ENCODE measurements at places on chromosomes 1 and 21.

DNA sequence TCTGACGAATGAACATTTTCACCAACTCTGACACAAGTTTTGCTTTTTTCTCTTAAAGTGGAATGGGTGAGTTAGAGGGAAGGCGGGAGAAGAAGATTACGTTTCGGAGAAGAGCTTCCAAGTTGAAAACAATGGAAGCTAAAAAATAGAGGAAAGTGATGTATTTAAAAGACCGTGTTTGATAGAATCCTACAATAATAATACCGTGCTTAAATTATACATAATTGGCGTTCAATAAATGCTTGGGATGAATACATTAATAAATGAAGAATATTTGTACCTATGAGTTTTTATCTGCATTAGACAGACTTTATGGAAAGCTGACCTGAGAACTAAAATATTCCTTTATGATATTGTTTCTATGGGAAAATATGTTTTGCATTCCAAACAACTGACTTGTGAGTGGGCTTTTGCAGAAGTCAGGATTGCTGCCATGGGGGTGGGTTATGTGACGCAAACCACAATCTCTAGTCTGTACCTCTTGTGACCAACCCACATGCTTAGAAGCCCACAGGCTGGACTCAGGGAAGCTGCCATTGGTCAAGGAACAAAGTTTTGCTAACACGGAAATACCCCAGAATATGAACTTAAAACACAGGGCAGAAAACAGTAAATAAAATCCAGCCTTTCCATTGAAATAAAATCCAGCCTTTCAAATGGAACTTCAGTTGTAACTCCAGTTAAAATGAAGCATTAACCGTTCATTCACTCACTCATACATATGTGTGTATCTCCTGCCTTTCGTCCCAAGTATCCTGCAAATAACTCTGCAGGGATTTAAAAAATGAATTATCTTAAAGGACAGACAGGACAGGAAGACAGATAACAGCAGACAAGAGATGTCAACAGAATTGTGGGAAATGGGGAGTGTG lies 21.3 kb upstream of the ATF3 start:
- DNase-seq = no peak

DNA sequence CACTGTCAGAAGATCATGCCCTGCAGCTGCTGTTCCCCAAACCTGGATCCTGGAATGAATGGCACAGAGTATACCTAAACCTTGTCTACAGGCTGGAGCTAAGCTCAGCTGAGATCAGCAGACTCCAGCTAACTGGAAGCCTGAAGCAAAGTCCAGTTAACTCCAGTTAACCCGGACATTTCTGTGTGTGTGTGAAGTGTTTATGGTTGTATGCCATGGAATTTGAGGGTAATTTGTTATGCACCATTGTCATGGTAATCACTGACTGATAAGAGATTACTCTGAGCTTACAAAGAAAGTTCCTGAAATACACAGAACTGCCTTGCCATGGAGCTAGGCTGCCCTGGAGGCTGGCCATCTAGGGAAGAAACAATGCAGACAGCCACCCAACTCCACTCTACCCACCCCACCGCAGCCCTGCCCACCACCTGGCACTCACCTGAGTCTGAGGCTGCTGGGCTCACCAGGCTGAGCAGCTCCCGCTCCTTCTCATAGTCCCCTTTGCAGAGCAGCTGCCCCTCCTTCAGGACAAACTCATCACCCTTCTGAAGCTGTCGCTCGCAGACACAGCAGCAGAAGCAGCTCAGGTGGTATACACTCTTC lies 107.4 kb downstream of the LMX1A start:
- DNase-seq = no peak

DNA sequence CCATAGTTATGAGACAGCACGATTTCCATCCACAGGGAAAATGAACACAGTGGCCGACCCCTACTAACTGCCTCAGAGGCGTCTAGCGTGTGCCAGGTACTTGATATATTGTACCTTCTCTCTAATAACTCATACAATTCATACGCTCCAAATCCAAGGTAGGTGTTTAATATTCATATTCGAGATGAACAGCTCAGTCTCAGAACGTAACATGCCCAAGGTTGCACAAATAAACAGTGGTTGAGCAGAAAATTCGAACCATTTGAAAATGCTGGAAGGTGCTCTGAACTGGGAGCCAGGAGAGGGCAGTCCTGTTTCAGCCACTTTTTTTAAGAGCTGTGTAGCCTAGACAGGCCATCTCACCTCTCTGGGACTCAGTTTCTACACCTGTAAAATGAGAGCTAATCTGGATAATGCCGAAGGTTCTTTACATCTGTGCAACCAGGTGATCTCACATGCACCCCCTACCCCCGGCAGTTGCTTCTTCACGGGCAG lies 7.9 kb downstream of the SLC45A3 start:
- DNase-seq = no peak

DNA sequence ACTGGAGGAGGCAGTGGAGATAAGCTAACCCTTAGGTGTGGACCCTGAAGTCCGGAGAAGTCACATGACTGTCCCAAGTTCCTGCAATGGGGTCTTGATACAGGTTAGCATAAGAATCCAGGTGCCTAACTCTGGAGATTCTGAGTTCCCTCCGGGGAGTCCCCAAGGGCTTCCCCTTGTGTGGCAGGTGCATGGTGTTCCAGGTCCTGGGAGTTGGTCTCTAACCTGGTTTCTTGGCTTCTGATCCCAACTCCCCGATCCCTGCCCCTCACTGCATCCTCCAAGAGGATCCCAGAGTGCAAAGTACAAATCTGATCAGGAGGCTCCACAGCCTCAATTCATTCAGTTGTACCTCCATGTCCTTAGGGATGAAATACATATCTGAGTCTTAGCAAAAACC lies 9.3 kb upstream of the C8A start:
- DNase-seq = no peak

- no peak for DNase-seq
Measured at GRCh38 chr1:1199141-1199960, 7.0 kb downstream of the TNFRSF18 start.

DNA sequence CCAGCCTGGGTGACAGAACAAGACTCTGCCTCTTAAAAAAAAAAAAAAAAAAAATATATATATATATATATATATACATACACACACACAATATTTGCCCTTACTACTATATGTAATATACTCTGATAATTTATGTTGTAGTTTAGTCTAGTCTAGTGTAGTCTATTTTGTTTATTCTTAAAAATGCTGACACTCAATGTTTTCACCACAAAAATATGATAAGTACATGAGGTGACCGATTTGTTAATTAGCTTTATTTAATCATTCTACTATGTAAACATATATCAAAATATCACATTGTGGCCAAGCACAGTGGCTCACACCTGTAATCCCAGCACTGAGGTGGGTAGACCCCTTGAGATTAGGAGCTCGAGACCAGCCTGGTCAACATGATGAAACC lies 19.8 kb upstream of the ZNF362 start:
- no peak for DNase-seq

DNA sequence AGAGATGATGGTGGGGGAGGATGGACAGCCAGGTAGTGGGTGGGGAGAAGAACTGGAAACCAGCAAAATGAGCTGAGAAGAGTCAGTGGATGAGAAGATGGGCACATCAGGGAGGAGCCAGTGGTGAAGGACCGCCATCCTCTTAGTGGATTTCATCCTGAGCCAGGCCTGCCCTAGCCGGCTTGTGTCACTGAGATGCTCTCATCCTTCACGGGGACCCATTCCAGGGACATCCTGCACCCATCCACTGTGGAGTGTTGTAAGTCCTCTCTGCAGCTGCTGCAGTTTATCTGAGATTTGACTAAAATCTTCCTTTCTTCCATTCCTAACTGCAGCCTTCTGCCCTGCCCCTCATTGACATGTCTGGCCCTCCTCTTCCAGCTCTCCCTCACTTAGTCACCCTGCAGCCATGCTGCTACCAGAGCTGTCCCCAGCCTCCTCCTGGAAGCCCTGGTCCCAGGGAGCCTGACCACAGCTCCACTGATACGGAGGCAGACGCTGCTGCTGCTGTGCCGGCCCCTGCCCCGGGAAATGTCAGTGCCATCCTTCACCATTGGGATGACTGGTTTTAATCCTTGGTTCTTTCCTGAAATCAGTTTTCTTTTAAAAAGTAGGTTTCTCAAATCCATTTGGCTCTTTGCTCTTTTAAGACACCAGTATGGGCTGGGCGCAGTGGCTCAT lies 33.2 kb downstream of the STUM start:
- DNase-seq = no peak

GRCh38 chr1:15153842-15154479 lies 414 bp downstream of the TMEM51 start:
- no peak for DNase-seq

- DNase-seq = no peak
Measured at GRCh38 chr1:182283746-182284544, 107.6 kb downstream of the GLUL start.

DNA sequence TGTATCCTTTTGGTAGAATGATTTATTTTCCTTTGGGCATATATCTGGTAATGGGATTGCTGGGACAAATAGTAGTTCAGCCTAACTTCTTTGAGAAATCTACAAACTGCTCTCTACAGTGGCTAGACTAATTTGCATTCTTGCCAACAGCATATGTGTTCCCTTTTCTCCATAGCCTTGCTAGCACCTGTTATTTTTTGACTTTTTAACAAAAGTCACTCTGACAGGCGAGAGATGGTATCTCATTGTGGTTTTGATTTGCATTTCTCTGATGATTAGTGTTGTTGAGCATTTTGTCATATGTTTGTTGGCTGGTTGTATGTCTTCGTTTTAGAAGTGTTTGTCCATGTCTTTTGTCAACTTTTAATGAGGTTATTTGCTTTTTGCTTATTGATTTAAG lies 99.8 kb downstream of the UCK2 start:
- no peak for DNase-seq

DNA sequence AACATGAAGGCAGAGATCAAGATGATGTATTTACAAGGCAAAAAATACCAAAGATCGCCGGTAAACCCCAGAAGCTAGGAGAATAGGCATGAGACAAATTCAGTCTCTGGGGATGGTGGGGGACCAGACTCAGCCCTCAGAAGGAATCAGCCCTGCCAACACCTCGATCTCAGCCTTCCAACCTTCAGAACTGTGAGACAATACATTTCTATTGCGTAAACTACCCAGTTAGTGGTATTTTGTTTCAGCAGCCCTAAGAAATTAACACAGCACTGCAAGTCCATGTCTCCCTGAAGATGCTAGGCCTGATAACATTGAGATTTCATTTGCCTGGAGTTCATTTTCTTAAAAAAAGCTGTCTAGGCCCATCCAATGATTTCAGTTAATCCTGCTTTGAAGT lies 622.5 kb downstream of the PTPRC start:
- no peak for DNase-seq

GRCh38 chr1:41849211-41849759 lies 69.4 kb downstream of the HIVEP3 start:
- DNase-seq = no peak

DNA sequence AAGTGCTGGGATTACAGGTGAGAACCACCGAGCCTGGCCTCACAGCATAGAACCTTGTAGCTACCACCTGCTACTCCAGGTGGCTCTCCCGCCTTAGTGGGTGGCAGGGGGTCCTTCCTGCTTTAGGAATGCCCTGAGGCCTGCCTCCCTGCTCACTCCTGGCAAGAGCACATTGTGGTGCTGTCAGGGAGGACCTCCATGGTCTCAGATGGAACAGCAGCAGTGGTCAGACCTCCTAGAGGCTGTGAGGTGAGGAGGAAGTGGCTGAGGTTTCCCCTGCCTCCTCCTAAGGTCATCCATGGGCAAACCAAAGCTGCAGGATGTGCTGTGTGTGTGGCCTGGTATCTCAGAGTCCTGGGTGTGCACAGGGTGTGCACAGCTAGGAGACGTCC lies 6.7 kb downstream of the SOX13 start:
- no peak for DNase-seq

- DNase-seq = no peak
Measured at GRCh38 chr1:147252540-147252939, 10.1 kb downstream of the CHD1L start.

GRCh38 chr1:58779059-58779754 lies 4.6 kb downstream of the JUN start:
- DNase-seq = no peak

DNA sequence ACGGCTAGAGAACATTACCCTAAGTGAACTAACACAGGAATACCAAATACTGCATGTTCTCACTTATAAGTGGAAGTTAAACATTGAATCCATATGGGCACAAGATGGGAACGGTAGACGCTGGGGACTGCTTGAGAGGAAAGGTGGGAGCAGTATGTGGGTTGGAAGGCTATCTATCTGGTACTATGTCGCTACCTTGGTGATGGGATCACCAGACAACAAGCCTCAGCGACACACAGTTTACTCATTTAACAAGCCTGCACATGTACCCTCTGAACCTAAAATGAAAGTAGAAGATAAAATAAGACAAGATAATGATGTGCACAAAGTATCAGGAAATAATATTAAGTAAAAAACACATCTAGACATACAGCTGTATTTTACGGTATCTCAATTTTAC lies 819 bp downstream of the PYHIN1 start:
- DNase-seq = no peak

DNA sequence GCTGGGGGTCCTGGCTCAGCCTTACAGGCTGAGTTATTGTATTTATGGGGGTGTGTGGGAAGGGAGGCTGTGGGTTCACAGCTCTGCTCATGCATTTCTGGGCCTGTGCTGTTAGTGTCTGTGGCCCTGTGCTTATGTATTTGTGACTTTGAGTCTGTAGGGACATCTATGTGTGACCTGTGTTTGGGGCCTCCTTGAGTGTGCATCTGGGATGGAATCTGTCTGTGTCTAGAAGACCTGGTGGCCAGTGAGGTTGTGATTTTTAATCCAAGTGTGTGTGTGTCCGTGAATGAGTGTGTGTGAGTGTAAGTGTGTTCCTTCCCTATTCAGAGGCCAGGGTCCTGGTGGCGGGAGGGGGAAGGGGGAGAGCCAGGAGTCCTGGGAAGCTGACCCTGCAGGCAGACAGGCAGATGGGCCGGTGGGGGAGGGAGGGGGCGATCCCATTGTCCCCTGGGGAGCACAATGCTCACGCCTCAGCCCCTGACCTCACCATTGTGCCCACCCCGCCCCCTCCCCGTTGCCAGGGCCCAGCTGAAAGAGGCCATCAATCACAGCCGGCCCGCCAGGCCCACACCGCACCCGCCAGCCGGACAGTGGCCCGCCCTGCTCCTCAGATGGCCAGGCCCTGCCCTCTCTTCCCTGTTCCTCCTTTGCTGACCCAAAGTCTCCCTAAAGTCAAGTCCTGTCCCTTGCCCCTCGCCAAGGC lies 19.6 kb downstream of the SLC27A3 start:
- no peak for DNase-seq

DNA sequence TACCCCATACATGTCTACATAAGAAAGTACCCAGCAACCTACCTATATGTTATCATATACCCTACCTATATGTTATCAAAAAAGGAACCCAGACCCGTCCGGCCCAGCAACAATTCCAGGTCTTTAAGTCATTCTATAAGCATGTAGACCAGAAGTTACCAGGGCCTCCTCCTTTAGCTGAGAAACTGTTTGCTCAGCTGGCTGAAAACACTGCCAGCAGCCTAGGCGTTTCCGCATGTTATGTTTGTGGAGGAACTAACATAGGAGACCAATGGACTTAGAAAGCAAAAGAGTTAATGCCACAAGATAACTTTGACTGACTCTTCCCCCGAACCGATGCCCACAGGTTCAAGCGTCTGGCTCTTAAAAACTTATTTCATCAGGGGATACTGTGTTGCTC lies 7.1 kb upstream of the ZNF678 start:
- no peak for DNase-seq

All from anterior cingulate cortex (tissue), 58 donors.